Left ventricle myocardium inferior (tissue), 1 donor: ENCODE measurements at places on chromosomes 4 and X. TPM values are rescaled to one million over a fixed set of nuclear protein-coding genes. Genes with fewer than 3 reads are reported as not detected.
A peak's percentile ranks its signal among the peaks of the same experiment; 100 is the strongest.

MSANTD1 gene
- total RNA-seq, result 0.44 TPM

DNA sequence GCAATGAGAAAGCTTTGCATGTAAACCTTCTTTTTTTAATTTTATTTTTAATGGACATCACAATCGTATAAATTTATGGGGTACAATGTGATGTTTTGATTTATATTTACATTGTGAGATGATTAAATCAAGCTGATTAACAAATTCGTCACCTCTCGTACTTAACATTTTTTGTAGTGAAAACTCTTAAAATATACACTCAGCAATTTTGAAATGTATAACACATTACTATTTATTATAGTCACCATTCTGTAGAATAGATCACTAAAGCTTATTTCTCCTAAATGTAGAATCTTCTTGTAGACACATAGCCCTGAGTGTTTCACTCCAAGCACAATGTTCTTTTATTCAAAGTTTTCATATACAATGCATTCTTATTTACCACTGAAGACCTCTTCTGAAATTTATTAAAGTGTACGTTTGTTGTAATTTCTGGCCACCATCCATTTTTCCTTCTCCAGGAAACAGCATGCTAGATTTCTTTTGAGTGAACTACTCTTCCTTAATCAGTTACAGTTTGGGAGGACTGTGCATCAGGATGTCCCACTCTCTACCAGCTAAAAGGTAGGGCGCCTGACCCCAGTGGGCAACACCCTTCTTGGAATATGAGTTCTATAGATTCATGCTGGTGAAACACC, 4.4 kb upstream of the RBBP7 start:
- DNase-seq, result no peak
- no peaks in the 10 kb centered on the region for H3K36me3 ChIP-seq
- peaks cover 8% of the 10 kb centered on the region for H3K4me1 ChIP-seq
- no peak overlapping the region for H3K27ac ChIP-seq
- no peaks in the 10 kb centered on the region for H3K27me3 ChIP-seq

GRCh38 chr4:183098019-183098722, 886 bp upstream of the WWC2 start:
- peaks cover 47% of the 10 kb centered on the region for H3K4me1 ChIP-seq
- H3K4me3 ChIP-seq, result peak overlapping the region; percentile 78
- peak; percentile 65 for DNase-seq
- peak overlapping the region; percentile 98 for H3K27ac ChIP-seq

GRCh38 chr4:149322203-149322602, 493.4 kb downstream of the IQCM start:
- no peaks in the 10 kb centered on the region for H3K36me3 ChIP-seq
- H3K27ac ChIP-seq, result no peak overlapping the region
- H3K27me3 ChIP-seq, result no peaks in the 10 kb centered on the region
- no peak overlapping the region for H3K4me3 ChIP-seq
- no peak for DNase-seq

DNA sequence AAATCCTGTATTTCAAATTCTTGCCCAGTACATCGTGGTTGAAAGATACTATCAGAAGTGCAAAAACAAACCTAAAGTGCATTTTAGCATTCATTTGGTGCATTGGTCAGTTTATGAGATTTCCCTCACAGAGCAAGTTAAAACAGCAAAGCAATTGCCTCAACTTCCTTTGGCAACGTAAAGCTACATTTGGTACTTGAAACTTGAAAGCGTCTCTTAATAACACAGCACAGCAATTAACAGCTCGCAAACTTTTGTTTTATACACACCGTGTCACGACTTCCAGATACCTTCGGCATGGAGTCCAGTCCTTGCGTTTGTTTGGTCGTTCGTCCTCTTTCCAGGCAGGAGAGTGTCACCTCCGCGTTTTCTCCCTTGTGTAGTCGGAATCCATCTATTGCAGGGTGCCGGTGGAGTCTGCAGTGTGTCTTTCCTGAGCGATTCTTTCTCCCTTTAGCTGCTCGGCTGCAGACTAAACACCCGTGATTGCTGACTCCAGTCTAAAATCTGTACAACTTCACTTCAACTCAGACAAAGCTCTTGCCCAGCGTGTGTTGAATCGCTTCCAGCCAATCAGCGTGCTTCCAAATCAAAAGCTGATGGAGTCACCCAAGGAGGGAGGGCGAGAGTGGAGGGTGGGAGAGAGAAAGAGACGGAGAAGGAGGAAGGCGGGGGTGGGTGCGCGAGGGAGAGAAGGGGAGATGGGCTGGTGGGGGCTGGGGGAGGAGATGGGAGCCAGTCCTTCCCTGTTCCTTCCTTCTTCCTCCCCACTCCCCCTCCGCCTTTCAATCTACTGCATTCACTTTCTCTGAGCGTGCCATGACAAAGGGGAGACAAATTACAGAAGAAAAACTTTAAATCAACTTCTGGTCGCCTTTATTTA, at the start of gene PCDH18:
Gene PCDH18 (minus strand): TSS at position 509 of the 883 bp plus-strand sequence. CDS start 406 bp downstream, at position 103.
- peaks cover 12% of the 10 kb centered on the region for H3K4me1 ChIP-seq
- H3K27ac ChIP-seq, result peak within 1 kb of the TSS; percentile 85
- H3K4me3 ChIP-seq, result peak within 1 kb of the TSS; percentile 72
- H3K36me3 ChIP-seq, result no peaks in the 10 kb centered on the region

DNA sequence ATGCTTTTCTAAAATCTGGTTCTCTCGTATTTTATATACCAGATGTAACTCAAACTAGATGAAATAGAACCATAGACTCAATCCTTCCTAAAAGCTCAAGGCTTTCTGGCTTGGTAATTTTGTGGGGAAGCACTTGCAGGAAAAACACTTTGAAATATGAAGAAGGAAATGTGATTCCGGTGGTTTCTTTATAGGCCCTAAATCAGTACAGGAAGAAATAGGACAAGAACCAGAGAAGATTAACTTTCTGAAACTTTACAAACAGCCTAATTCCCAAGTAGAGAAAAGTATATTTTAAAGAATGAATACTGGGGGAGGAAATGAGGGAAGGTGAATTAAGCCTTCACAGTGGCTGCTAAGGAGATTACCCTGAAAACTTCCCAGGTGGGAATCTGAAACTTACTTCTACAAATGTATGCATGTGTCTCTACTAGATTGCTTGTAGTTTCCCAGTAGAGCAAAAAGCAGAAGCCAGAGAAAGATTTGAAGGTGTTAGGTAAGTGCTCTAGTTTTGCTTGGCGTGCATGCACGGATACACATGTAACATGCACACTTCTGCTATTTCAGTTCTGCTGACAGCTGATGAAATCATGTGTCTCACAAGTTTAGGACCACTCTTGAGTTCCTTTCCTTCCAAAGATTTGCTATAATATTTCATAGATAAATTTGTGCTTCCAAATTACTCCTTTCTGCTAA, 92.1 kb downstream of the AFF1 start:
- DNase-seq, result no peak
- H3K27ac ChIP-seq, result peak overlapping the region; percentile 92
- no peaks in the 10 kb centered on the region for H3K36me3 ChIP-seq
- peak overlapping the region; percentile 15 for H3K4me3 ChIP-seq

GRCh38 chr4:128525387-128525786, 237.8 kb upstream of the PGRMC2 start:
- no peak for DNase-seq
- H3K27ac ChIP-seq, result peak overlapping the region; percentile 62
- no peaks in the 10 kb centered on the region for H3K36me3 ChIP-seq
- no peaks in the 10 kb centered on the region for H3K27me3 ChIP-seq

- H3K4me3 ChIP-seq, result peak overlapping the region; percentile 57
- peak; percentile 39 for DNase-seq
Observed at GRCh38 chrX:140712413-140713173, 3.0 kb downstream of the LINC00632 start.

DNA sequence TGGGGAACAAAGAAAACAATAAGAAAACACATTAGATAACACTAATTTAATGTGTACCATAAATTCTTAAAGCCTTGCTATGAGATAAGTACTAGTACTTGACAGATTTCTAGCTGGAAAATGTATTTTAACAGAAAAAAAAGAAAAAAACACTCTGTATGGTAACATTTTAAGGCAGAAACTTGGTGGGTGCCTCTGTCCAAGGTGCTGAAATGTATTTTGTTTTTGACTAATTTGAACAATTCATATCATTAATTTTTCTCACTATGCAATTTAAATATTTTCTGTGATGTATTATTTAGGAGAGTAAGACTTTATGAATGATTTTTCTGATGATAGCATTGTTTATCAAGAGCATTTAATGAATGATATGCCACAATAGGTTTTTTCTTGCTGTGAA, 107.5 kb downstream of the GABRG1 start:
- no peaks in the 10 kb centered on the region for H3K4me1 ChIP-seq
- H3K27me3 ChIP-seq, result no peaks in the 10 kb centered on the region
- H3K36me3 ChIP-seq, result no peaks in the 10 kb centered on the region
- no peak overlapping the region for H3K27ac ChIP-seq

GRCh38 chrX:126770179-126770578, 49.4 kb upstream of the PRR32 start:
- H3K27me3 ChIP-seq, result no peaks in the 10 kb centered on the region
- no peak overlapping the region for H3K27ac ChIP-seq
- no peak overlapping the region for H3K4me3 ChIP-seq
- no peaks in the 10 kb centered on the region for H3K36me3 ChIP-seq

- no peaks in the 10 kb centered on the region for H3K27me3 ChIP-seq
- DNase-seq, result peak; percentile 18
- H3K27ac ChIP-seq, result peak overlapping the region; percentile 83
- H3K4me1 ChIP-seq, result no peaks in the 10 kb centered on the region
- H3K36me3 ChIP-seq, result no peaks in the 10 kb centered on the region
Observed at GRCh38 chrX:132489578-132490419, 961 bp upstream of the MBNL3 start.

DNA sequence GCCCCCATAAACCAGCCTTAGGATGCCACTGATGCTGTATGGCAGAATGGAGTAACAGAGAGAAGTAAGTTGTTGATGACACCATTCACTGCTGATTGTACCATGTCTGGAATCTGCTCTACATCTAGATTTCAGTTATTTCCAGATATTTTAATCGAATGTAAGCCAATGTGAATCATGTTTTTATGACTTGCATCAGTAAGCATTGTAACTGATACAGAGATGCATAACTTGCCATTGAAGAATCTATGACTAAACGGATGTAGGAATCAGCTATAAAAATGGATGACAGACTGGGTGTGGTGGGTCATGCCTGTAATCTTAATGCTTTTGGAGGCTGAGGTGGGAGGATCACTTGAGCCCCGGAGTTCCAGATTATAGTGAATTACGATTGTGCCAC, 161.0 kb upstream of the GATB start:
- no peaks in the 10 kb centered on the region for H3K4me1 ChIP-seq
- no peak overlapping the region for H3K4me3 ChIP-seq
- no peaks in the 10 kb centered on the region for H3K36me3 ChIP-seq
- DNase-seq, result no peak
- H3K27me3 ChIP-seq, result no peaks in the 10 kb centered on the region
